ENCODE measurements at places on chromosomes 6 and 20. TPM values are rescaled to one million over a fixed set of nuclear protein-coding genes. Genes with fewer than 3 reads are reported as not detected.

KCNK5 gene
- total RNA-seq = 7.9 TPM

CFAP206 gene
- not detected for total RNA-seq

SNAP25 gene
- 2.9 TPM for total RNA-seq

CGA gene
- total RNA-seq = not detected

BTN1A1 gene
- total RNA-seq = not detected

OSTM1 gene
- 74.4 TPM for total RNA-seq

DDO gene
- total RNA-seq = 1.5 TPM

MAN1A1 gene
- total RNA-seq = 125 TPM

ABHD16B gene
- total RNA-seq = not detected

NRSN1 gene
- total RNA-seq = 0.83 TPM

HRH3 gene
- not detected for total RNA-seq

KCNB1 gene
- 54.4 TPM for total RNA-seq

ME1 gene
- total RNA-seq = 20.5 TPM

Measured in esophagus muscularis mucosa (tissue), 4 donors.